ENCODE measurements at places on chromosomes 1 and 21.

DNA sequence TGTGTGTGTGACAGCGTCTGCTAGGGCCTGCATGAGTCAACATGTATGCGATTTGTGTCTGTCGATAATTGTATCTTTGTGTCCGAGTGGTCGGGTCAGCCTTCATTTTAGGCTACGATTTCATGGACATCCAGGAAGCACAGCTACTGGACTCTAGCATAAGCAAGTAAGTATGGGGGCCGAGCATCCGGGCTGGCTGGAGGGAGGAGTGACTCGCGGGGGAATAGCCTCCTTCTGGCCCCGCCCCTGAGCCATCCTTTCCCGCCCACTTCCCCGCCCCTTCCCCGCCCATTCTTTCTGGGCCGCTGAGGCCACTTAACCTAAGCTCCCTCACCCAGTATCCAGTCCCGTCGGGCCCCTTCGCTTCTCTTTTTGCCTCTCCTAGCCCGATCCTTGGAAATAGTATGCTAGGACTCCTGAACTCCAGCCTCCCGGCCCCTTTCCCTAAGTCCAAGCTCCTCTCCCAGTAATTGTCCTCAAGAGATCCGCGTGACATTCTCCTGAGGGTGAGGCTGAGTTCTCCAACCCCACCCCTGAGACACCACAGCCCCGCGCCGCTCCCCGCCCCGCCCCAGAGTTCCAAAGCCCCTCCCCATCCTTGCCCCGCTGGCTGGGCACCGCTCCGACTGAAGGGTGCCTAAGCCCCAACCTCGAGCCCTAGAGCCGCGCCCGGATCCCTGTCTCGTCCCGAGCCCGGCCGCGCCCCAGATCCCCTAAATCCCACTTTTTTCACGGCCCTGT, 1.2 kb downstream of the MAP3K6 start:
- DNase-seq = peak; percentile 91

GRCh38 chr1:211511947-211512346, 20.0 kb upstream of the RD3 start:
- DNase-seq = no peak

- peak; percentile 7 for DNase-seq
These were observed 23.4 kb downstream of the POFUT2 start for GRCh38 chr21:45264146-45264911.

DNA sequence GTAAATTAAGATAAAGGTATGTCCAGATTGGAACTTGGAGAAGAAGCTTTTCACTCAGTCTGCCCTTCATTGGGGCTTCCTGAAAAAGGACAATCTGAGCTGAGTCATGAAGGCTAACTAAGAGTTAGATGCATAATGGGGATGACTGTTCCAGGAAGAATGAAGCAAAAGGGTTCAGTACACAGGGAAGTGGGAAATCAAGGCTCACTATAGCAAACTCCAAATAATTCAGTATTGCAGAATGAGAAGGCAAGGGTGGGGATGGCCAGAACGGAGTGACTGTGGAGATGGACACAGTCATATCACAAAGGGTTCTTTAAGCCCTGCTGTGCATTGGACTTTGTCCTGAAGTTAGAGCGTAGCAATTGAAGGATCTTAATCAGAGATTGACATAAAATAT, 158.3 kb downstream of the FGGY start:
- DNase-seq = no peak

DNA sequence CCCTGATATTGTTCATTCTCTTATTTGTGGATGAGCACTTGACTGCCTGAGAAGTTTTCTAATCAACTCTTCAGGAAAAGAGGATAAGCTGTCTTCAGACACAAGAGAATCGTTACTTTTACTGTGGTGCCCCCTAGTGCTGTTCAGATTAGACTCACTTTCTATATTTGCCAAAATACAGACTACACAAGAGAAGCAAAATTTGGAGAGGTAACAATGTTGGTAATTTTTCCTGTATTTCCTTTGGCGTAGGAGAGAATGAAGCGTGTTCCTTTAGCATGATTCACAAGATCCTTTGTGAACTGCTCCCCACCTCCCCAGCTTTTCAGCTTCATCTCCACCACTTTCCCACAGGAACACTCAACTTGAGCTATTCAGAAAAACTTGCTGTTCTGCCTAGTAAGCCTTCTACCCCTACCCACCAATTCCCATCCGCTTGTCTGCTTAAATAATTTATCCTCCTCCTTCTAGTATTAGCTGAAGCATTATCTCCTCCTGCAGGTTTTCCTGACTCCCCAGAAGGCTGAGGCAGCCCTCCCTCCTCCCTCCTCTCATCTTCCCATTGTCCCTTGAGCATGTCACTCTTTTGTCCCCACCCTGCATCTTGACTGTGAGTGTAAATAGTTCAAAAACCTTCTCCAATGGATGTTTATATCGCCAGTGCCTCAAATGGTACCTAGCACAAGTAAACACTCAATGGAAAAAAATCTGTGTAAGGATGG, 4.5 kb downstream of the TNFSF4 start:
- DNase-seq = no peak

- DNase-seq = peak; percentile 52
These were observed 683 bp upstream of the DMAP1 start for GRCh38 chr1:44212355-44213221.

- DNase-seq = no peak
These were observed 2162.7 kb downstream of the NCAM2 start for GRCh38 chr21:23160914-23161313.

GRCh38 chr1:25993197-25993951, 4.5 kb downstream of the PAFAH2 start:
- DNase-seq = no peak
